Smooth muscle cell of the brain vasculature (primary cell): ENCODE measurements at places on chromosomes 16 and 17.

DNA sequence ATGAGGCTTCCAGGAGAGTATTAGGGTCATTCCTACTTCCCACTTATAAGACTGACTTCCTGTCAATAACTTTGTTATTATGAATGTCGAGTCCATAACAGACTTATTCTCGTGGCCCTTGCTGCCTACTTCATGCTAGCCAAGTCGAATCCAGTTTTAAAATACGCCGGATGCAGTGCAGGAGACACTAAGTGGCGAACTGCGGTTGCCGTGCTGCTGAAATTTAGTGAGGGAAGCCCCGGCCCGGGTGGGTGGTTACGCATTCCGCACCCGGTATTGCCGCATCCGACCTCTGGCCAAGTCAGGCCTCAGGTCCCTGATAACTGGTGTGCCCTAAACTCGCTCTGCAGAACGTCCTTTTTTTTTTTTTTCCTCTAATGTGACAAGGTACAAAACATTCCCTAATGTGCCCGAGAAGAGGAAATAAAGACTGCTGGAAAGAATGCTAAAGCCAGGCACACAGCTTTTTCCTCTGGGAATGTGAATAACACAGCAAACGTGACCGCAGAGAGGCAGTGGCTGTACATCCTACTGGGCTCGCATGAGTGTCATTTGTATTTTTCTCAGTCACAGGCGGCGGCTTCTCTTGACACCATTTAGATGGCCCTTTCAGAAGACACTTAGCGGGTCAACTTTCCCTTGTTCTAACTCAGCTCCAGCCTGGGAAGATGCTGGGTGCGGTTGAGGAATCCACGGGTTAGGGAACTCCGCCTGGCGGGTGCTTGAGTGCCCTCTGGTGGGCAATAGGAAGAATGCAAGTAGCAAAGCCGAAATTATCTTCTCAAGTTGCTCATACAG, 7.1 kb upstream of the AKTIP start:
- DNase-seq = peak; percentile 40

DNA sequence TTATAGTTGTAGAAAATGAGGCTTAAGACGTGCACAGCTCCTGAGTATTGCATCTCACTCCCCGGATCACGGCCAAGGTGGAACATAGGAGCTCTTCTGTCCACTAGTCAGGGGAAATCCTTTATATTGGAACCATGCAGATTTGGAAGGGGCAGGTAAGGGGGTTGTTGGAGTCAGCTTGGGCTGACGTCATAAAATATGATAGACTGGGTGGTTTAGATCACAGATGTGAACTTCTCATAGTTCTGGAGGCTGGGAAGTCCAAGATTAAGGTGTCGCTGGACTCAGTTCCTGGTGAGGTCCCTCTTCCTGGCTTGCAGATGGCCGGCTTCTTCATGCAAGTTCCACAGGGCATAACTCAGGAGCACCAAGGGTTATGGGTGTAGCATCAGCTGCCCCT, 5.6 kb downstream of the CACNG4 start:
- DNase-seq = no peak

- DNase-seq = no peak
Observed at GRCh38 chr17:17714261-17714866, 33.1 kb downstream of the RAI1 start.

- no peak for DNase-seq
Observed at GRCh38 chr17:1090465-1091189, 89.2 kb downstream of the ABR start.

GRCh38 chr16:55386534-55387296, 62.7 kb downstream of the IRX6 start:
- DNase-seq = no peak
